Stimulated activated CD4-positive, alpha-beta T cell treated with anti-CD3 and anti-CD28 coated beads, Interleukin-2, amount 100 ng/mL, for 24 hours (primary cell): ENCODE measurements at places on chromosomes 1 and 21.

- DNase-seq, result no peak
These were observed 15.9 kb upstream of the IFNLR1 start for GRCh38 chr1:24202987-24203386.

- DNase-seq, result no peak
These were observed 7.5 kb downstream of the PCP4 start for GRCh38 chr21:39874759-39875158.

DNA sequence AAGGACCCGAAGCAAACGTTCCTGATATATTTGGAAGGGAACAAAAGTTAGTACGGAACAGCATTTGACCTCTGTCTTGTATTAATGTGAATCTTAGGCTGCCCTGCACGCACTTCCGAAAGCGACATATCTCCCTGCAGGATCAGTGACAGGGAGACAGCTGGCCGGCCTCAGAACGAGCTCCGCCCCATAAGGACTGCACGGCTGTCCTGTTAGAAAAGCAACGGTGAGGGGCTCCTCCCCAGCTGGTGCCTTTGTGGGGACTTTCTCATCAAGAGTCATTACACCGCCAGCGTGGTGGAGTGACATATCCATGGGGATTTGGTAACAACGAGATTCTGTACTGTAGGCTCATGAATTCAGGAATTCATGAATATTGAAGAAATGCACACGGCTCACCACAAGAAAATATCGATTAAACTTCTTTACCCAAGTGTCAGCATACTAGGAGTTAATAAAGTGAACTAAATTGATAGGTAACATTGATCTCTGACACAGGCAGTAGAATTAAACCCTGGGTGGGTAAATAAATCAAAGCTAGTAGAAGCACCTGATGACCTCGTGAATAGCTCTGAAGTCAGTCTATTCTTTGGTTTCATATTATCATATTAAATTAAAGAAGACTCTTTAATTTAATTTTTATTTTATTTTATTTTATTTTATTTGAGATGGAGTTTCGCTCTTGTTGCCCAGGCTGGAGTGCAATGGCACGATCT lies 8.1 kb upstream of the GREM2 start:
- no peak for DNase-seq

DNA sequence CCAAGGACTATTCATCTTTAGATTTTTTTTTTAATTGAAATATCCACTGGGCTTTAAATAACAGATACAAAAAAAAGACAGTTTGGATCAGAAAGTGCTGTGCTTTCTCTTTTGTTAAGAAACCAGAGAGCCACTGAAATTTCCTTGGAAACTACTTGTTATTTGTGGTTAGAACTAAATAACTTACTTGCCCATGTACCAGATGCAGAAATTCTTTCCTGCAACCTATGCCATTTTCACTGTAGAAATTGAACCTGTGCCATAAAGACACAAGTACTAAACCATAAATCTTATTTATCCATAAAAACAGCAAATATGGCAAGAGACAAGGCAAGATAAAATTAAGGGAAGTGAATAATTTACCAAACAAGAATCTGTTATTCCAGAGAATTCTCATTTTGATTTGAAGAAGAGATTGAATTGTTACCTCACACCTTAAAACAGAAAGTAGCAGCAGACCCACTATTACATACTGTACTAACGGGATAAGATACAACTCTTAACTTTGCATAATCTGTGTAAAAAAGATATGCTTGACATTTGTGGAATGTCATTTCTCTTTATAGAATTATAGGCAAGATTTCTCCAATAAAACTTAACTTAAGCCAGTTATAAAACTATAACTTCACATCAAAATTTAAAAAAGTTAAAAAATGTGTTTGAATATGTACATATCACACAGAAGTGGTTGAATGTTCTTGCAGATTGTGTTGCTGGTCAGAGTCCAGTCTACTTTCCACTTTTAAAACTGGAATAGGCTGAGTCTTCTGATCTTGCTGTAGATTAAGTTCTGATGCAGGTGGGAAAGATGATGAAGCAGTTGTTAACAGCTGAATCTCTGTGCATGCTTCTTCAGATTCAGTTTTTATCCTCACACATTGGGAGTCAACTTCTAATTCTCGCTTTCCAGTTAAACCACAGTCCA lies 6.3 kb upstream of the PHTF1 start:
- DNase-seq, result no peak

- DNase-seq, result peak; percentile 37
These were observed 40.8 kb downstream of the PTPRC start for GRCh38 chr1:198679535-198680173.
